Activated T-helper 2 cell treated with anti-CD3 and anti-CD28 coated beads, Interferon-gamma antibody, Interleukin-2, Interleukin-4, amounts not matched to agents 10 μg/mL and 5 μg/mL and 100 μg/mL, durations not matched to agents 14 hours and 24 hours and 36 hours (primary cell): ENCODE measurements at places on chromosomes 7 and 10.

DNA sequence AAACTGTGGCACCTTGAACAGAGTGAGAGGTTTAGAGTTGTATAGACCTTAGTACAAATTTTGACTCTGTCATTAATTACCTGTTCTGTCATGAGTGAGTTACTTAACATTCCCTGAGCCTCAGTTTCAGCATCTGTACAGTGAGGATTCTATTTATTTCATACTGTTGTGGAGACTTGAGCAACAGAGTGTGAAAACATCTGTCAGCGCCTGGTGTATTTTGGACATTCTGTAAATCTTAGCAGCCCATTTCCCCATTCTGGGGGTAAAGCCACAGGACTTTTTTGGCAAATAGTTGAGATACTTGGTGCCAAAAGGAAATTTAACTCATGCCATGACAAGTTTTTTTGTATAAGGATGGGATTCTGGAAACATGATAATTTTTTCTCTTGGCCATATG is 94.8 kb downstream of the AUTS2 start:
- no peak for DNase-seq

- DNase-seq = no peak
These were observed 144.4 kb downstream of the ZMYND11 start for GRCh38 chr10:279655-280054.

DNA sequence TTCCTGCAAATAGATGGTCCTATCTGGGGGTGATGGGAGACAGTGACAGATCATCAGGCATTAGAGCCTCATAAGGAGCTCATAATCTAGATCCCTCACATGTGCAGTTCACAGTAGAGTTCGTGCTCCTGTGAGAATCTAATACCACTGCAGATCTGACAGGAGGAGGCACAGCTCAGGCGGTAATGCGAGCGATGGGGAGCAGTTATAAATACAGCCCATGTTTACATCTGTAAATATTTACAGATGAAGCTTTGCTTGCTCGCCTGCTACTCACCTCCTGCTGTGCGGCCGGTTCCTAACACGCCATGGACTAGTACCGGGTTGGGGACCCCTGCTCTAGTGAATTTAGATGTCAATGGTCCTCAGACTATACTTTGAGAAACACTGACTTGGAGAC is 17.0 kb upstream of the CDCA7L start:
- no peak for DNase-seq

- no peak for DNase-seq
These were observed 29.3 kb downstream of the TNS3 start for GRCh38 chr7:47552621-47553020.

DNA sequence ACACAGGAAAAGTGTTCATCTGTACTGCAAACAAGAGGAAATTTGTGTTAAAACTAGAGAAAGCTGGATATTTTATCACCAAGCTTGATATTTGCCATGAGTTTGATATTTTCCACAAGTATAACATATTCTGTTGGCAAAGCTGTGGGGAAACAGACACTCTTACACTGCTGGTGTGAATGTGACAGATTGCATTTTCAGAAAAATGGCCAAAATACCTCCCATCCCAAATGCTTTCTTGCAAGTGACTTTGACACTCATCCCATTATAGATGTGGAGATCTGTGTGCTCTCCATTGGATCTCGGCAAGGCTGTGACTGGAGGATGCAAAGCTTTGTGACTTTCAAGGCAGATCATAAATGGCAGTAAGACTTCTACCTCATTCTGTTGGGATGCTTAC is 30.5 kb downstream of the ZNF713 start:
- DNase-seq = no peak

- DNase-seq = no peak
These were observed 587.9 kb upstream of the GALNT17 start for GRCh38 chr7:70544016-70544415.

DNA sequence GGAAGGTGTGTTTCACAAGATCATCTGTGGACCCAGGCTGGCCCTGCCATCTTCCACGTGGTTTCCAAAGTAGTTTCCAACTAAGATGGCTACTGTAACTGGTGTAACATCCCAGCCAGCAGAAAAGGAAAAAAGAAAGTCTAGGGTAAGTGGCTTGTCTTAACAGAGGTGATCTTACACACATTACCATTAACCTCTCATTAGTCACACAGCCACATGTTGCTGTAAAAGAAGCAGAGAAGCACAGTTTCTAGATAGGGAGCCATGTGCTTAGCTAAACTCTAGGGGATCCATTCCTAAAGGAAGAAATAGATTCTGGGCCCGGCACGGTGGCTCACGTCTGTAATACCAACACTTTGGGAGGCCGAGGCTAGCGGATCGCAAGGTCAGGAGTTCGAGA is 54.3 kb downstream of the ZNF438 start:
- no peak for DNase-seq

GRCh38 chr10:105516511-105516910 is 875.4 kb downstream of the SORCS3 start:
- no peak for DNase-seq

- no peak for DNase-seq
These were observed 113.2 kb upstream of the GPR26 start for GRCh38 chr10:123552760-123553554.

GRCh38 chr7:16926283-16926682 is 44.5 kb upstream of the AGR3 start:
- DNase-seq = no peak

- no peak for DNase-seq
These were observed 10.0 kb upstream of the CDK14 start for GRCh38 chr7:90586091-90586490.

DNA sequence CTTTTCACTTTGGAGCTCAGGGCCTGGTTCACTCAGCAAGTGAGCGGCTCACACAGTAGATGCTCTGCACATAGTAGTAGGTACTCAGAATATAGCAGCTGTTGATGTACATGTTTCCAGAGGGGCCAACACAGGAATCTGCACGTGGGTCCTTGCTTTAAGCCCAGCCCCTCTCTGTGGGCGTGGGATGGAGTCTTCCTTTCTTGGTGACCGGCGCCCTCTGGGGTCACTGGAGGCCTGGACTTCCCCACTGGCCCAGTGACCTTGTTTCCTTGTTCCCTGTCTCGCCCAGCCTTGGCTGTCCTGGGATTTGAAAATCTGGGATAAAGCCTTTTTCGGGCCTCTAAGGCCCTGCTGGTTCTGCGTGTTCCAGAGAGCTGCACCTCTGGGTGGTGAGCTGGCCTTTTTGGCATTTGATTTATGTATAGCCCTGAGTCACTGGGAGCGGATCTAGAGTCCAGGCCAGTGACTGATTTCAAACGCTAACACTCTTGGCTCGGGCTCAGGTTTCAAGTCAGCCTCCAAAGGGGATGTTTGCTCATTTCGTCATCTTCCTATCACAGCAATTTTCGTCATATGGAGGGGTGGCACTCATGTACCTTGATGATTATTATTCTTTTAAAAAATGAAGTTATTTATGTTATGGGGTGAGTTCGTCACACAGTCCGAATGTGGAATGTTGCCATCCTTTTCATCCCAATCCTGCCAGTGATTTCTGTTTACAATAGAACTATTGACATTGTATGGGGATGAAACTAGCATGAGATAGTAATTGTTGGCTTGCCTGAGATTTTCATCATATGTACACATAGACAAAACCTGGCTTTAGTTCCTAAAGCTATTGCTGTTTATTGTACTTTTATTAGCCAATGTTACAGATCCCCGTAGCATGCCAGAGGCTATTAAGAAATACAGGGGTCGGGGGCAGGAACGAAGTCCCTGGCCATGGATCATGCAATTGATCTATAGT is 65.5 kb downstream of the CUX1 start:
- no peak for DNase-seq
